PC-3 (cell line): ENCODE measurements at places on chromosomes 5 and 9. TPM values are rescaled to one million over a fixed set of nuclear protein-coding genes. Genes with fewer than 3 reads are reported as not detected.

DNA sequence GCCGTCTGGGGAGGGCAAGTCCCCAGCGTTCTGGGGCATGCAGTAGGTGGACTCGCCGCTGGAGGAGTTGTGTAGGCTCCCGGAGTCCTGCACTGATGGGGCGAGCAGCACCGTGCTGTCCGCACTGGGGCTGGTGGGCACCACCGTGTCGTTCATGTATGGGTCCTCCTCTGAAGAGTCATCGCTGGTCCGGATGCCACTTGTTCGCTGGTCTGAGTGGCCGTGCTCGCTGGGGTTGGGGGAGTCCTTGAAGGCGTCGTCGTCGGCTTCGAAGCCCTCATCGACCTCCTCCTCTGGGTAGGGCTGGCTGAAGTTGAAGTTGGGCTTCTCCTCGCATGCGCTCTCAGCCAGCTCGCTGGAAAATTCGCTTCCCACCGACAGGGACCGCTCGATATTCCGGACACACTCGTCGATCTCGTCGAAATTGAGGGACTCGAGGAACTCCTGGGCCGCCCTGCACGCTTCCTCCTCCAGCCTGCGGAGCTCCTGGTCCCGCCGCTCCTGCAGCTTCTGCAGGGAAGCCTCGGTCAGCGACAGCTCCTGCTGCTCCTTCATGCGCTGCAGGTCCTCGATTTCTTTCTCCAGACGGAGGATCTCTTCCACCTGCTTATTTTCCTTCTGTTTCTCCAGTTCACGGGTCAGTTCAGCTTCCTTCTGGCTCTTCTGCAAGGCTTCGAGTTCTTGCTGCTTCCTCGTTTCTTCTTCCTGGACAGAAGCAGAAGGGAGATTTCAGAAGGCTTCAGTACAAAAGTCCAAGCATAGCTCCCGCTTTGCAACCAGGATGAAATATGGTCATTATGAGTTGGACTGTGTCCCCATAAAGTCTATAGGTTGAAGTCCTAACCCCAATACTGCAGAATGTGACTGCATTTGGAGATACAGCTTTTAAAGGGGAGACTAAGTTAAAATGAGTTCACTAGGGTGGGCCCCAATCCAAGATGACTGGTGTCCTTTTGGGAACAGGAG, 84.6 kb upstream of the RETREG1 start:
- H3K27ac ChIP-seq = no peak overlapping the region
- peaks cover 37% of the 10 kb centered on the region; the same call in 1 of the 2 replicates for H3K36me3 ChIP-seq
- no peak overlapping the region for H3K4me3 ChIP-seq
- H3K27me3 ChIP-seq = no peaks in the 10 kb centered on the region

GRCh38 chr5:127582773-127583370, 65.4 kb downstream of the PRRC1 start:
- DNase-seq = no peak
- H3K27me3 ChIP-seq = no peaks in the 10 kb centered on the region
- H3K27ac ChIP-seq = no peak overlapping the region
- no peaks in the 10 kb centered on the region for H3K36me3 ChIP-seq
- no peak overlapping the region for H3K4me3 ChIP-seq

GRCh38 chr5:135271533-135272310, 127.3 kb downstream of the MACROH2A1 start:
- peaks cover 13% of the 10 kb centered on the region for H3K4me1 ChIP-seq
- DNase-seq = no peak
- H3K36me3 ChIP-seq = no peaks in the 10 kb centered on the region
- no peak overlapping the region for H3K4me3 ChIP-seq
- no peak overlapping the region for H3K27ac ChIP-seq

DNA sequence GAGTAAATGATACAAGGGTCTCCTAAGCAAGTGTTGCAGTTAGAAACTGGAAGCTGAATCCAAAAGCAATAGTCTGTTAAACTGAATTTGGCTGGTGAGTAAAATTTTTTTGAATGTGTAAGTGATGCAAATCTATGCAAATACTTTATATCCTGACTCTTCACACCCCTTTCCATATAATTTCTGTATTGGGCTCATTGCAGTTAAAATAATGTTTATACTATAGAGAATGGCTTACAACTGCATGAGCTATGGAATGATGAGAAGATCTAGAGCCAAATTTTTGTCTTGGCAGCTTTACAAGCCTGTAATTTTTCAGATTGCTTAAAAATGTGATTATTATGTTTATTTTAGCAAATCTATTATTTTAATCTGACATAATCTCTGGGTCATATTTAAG, 57.0 kb upstream of the GABRA1 start:
- no peak overlapping the region for H3K4me3 ChIP-seq
- no peaks in the 10 kb centered on the region for H3K36me3 ChIP-seq
- DNase-seq = no peak
- H3K27me3 ChIP-seq = no peaks in the 10 kb centered on the region

Gene HRCT1
- total RNA-seq = 1.7 TPM in 2 replicates
